ENCODE measurements at places on chromosomes 16 and 17. TPM values are rescaled to one million over a fixed set of nuclear protein-coding genes. Genes with fewer than 3 reads are reported as not detected.

FMNL1 gene
- 2.7 TPM for total RNA-seq

GAST gene
- not detected for total RNA-seq

HOXB9 gene
- total RNA-seq = not detected

- DNase-seq = no peak
These were observed 24.8 kb downstream of the SERPINF1 start for GRCh38 chr17:1786708-1787107.

- DNase-seq = no peak
These were observed 517.2 kb downstream of the RBFOX1 start for GRCh38 chr16:7849841-7850240.

DNA sequence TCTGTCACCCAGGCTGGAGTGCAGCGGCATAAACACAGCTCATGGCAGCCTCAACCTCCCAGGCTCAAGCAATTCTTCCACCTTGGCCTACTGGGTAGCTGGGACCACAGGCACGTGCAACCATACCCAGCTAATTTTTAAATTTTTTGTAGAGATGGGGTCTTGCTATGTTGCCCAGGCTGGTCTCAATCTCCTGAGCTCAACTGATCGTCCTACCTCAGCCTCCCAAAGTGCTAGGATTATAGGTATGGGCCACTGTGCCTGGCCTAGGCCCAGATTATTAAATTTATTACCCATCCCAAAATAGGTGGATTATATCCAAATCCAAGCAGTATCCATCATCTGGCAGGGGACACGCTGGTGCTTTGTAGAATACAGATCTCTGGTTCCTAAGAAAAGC is 53.8 kb downstream of the METTL16 start:
- DNase-seq = no peak

- no peak for DNase-seq
These were observed 414.4 kb downstream of the WWOX start for GRCh38 chr16:78513838-78514237.

DNA sequence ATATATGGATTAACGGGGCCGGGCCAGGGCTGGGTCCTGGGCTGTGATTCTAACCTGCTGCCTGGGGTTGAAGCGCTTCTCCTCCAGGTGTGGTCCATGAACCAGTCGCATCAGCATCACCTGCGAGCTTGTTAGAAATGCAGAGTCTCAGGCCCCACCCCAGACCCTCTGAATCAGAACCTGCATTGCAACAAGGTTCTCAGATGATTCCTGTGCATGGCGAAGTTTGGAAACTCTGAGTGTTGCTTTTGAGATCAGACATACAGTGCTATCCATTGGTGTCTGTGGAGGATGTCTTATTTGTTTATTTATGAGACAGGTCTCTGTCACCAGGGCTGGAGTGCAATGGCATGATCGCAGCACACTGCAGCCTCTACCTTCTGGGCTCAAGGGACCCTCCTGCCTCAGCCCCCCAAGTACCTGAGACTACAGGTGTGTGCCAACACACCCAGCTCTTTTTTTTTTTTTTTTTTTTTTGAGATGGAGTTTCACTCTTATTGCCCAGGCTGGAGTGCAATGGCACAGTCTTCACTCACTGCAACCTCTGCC is 99.8 kb downstream of the PITPNC1 start:
- no peak for DNase-seq

DNA sequence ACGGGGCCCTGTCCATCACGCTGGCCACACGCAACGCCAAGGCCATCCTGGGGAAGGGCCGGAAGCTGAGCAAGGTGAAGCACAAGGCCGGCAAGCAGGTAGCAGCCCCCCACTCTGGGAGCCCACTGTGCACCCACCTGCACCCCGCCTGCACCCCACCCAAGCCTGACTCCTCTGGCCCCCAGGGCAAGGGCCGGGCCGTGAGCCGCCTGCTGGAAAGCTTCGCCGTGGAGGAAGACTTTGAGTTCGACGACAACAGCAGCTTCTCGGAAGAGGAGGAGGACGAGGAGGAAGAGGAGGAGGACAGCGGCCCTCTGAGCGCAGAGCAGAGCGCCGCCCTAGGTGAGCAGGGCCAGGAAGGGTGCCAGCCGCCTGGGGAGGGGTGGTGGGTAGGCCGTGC is 54.0 kb downstream of the ACTG1 start:
- DNase-seq = no peak

- DNase-seq = no peak
These were observed 40.1 kb downstream of the CPNE2 start for GRCh38 chr16:57132470-57132869.

DNA sequence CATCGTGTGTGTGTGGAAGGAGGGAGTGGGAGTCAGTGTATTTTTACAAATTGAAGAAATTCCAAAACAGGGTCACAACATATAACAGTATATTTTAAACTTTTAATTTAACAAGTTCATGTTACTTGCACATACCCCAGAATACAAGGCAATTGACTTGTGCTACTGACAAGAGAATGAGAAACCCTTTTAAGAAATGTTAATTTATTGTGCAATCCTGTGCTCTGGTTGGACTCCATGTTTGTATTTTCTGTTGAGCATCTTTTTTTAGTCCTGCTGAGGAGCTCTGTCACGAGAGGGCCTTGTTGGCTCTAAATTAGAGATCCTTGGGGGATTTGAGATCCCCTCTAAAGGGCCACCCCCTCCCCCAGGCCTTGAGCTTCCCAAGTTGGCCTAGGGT is 1.1 kb upstream of the EMP2 start:
- no peak for DNase-seq

- DNase-seq = peak; percentile 83
These were observed 25.6 kb downstream of the IGSF6 start for GRCh38 chr16:21626659-21627277.

GRCh38 chr16:85256190-85256739 is 144.0 kb upstream of the CIBAR2 start:
- no peak for DNase-seq

GRCh38 chr17:56317351-56318208 is 164.3 kb downstream of the ANKFN1 start:
- no peak for DNase-seq

GRCh38 chr17:39364236-39365025 is 37.0 kb downstream of the FBXL20 start:
- peak; percentile 31 for DNase-seq

- DNase-seq = no peak
These were observed 25.8 kb downstream of the PIK3R5 start for GRCh38 chr17:8939496-8940334.
